Stimulated activated CD8-positive, alpha-beta memory T cell treated with anti-CD3 and anti-CD28 coated beads, Interleukin-4, amount 100 ng/mL, for 4 hours (primary cell): ENCODE measurements at places on chromosomes 7 and 10.
A peak's percentile ranks its signal among the peaks of the same experiment; 100 is the strongest.

GRCh38 chr10:49350846-49351532 lies 44.9 kb downstream of the DRGX start:
- no peak for DNase-seq

- DNase-seq, result no peak
Measured at GRCh38 chr7:65960351-65961074, 21.5 kb downstream of the GUSB start.

- no peak for DNase-seq
Measured at GRCh38 chr10:35824704-35825103, 182.6 kb upstream of the FZD8 start.

GRCh38 chr10:78116361-78116760 lies 82.7 kb downstream of the RPS24 start:
- DNase-seq, result no peak

DNA sequence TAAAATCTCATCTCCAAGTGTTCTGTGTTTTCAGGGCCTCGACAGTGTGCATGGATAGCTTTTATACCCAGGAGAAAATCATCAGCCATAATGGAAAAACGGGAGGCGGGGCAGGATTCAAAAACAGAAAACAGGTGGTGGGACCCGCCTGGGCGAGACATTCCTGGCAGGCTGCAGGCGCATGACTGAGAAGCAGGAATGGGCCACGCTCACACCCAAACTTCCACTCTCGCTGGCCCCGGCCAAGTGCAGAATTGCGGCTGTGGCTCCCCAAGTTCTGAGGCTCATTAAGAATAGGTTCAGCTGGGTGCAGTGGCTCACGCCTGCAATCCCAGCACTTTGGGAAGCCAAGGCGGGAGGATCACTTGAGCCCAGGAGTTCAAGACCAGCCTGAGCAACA lies 60.6 kb downstream of the C10orf143 start:
- no peak for DNase-seq

GRCh38 chr7:133355822-133356221 lies 102.9 kb downstream of the EXOC4 start:
- no peak for DNase-seq

- peak; percentile 36 for DNase-seq
Measured at GRCh38 chr10:122342293-122343134, 32.0 kb upstream of the PLEKHA1 start.

DNA sequence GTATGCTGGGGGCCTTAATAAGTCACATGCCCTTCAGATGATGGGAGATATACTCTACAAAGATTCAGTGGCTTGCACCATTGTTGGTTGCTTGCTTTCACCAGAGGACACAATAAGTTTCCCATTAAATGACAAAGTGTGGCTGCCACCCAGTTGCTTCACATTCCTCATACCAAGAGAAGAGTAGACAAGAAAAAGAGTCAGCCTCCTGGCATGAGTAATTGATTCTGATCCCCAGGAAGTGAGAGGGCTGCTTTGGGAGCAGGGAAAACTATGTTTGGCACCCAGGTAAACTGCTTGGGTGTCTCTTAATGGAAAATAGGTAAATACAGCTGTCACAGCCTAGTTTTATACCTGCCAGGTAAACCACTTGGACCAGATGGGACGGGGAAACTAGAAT lies 66.7 kb upstream of the IL6 start:
- no peak for DNase-seq

DNA sequence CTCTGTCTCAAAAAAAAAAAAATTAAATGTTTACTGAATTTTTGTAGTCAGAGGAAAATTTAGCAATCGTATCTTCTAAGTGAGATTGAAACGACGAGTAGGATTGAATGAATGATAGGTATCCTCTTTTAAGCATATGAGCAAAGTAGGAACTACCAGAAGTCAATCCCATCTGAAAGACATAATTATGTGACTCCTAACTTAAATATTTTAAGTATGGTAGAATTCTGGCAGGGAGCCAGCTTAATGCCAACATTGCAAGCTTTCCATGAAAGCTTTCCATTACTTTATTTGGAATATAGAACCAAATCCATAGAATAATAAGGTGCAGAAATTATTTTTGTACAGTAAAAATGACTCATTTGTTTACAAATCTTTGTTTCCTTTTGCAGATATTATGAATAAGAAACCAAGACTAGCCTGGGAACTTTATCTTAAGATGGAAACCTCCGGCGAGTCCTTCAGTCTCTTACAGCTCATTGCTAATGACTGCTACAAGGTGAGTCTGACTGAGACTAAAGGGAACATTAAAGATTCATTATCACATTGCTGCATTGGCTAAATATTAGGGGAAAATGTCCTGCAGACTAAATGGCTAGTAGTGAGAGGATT lies 50.2 kb upstream of the UBN2 start:
- DNase-seq, result no peak

- no peak for DNase-seq
Measured at GRCh38 chr7:87511510-87511909, 36.0 kb upstream of the ABCB4 start.

GRCh38 chr10:132197271-132198067 lies 10.7 kb downstream of the DPYSL4 start:
- no peak for DNase-seq

GRCh38 chr7:122304996-122305421 lies 459 bp upstream of the FEZF1 start:
- DNase-seq, result no peak

- DNase-seq, result no peak
Measured at GRCh38 chr7:150975536-150976319, 2.4 kb downstream of the KCNH2 start.

- no peak for DNase-seq
Measured at GRCh38 chr7:16647435-16647960, 1.5 kb downstream of the BZW2 start.

DNA sequence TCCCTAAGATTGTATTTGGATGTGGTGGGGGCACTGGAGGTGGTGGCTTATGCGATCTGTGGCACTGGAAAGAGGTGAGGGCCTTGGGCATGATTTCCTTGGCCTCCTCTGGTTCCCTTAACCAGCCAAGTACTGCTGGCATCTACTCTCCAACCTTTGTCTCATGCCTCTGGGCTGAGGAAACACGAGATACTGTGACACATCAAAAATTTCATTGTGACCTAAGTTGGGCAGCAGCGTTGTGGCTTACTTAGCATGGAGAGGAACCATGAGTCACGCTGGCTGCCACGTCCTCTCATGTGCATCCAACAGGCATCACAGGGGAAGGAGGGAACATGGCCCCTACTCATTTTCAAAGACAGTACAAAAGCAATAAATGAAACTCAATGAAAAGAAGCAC lies 29.7 kb upstream of the GSDME start:
- DNase-seq, result no peak
